ENCODE measurements at places on chromosomes 12 and 14.

GRCh38 chr12:49562233-49562632 is 5.7 kb downstream of the MCRS1 start:
- DNase-seq = no peak

DNA sequence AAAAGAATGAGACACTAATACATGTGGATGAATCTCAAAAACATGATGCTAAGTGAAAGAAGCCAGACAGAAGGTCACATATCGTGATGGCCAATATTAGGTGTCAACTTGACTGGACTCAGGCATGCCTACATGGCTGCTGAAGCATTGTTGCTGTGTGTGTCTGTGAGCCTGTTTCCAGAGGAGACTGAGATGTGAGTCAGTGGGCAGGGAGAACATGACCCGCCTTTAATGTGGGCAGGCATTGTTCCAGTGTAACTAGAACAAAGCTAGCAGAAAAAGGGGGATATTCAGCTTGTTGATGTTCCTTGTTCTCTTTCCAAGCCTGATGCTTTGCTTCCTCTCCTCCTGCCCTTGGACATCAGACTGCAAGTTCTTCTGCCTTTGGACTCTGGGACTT is 47.6 kb downstream of the DCAF5 start:
- no peak for DNase-seq

GRCh38 chr12:44017216-44017615 is 181.3 kb downstream of the TMEM117 start:
- DNase-seq = no peak

DNA sequence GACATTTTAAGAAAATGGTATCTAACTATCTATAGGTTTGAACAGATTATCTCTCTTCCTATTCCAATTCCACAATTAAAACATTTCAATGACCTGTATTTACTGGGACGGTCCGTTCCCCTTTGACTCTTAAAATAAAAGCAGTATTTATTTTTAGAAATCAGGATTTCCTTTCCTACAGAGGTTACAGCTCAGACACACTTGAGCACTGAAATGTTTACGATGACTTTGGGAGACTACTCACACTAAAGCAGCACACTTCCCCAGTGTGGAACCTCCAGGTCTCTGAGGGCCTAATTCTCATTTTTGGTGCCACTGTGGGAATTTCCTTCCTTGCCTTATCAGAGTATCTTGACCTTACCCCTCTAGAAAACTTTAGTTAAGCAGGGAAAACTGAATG is 181.8 kb downstream of the PRKD1 start:
- no peak for DNase-seq

DNA sequence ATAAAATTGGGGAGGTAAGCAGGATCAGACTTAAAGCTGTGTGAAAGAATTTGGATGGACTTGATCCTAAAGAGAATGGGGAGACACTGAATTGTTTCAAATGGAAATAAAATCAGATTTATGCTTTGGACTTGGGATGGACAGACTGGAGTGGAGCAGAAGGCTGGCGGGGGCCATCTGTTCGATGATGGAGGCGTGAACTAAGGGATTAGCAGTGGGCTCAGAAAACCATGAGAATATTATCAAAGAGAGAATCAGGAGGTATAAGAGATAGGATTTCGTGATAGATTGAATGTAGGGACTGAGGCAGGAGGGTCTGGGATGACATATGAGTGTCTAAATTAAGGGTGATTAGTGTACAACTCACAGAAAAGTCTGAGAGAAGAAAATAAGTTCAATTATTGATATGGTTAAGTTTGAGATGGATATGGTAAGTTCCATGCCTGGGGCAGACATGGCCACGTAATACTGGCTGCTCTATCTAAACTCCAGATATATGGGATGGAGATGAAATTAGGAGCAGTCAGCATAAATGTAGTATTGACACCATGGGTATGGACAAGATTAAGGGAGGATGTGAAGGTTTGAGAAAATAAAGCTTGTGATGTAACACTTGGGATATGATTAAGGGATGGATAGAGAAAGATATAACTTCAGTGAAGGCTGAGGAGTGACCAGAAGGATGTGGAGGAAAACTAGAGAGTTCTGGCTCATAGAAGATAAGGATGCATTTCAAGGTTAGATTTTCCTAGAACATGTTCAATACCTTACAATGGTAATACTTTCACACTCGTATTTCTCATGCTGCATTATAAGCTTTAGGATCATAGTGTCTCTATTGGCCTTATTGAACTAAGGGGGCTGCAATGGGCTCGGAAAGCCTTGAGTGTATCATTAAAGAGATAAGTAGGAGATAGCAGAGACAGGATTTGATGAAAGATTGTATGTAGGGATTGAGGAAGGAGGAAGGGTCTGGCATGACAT is 1.0 kb upstream of the TSSK4 start:
- DNase-seq = no peak

DNA sequence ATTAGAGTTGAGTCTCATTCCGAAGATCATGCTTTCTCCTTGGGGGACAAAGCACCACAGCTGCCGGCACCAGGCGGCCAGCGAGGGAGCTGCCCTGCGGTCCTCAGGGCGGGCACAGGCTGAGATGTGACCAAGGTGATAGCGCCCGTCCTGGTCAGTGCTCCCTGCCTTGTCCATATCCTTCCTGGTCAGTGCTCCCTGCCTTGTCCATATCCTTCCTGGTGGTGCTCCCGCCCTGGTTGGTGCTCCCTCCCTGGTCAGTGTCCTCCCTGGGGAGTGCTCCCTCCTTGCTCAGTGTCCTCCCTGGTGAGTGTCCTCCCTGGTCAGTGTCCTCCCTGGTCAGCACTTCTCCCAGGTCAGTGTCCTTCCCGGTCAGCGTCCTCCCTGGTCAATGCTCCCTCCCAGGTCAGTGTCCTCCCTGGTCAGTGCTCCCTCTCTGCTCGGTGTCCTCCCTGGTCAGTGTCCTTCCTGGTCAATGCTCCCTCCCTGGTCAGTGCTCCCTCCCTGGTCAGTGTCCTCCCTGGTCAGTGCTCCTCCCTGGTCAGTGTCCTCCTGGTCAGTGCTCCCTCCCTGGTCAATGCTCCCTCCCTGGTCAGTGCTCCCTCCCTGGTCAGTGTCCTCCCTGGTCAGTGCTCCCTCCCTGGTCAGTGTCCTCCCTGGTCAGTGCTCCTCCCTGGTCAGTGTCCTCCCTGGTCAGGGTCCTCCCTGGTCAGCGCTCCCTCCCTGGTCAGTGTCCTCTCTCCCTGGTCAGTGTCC is 92.2 kb downstream of the ADGRD1 start:
- no peak for DNase-seq

GRCh38 chr14:37968664-37969240 is 239.0 kb upstream of the SSTR1 start:
- no peak for DNase-seq
